Stimulated activated CD4-positive, alpha-beta T cell treated with anti-CD3 and anti-CD28 coated beads, Interleukin-15, amount 100 ng/mL, for 24 hours (primary cell): ENCODE measurements at places on chromosomes 2 and 18.

DNA sequence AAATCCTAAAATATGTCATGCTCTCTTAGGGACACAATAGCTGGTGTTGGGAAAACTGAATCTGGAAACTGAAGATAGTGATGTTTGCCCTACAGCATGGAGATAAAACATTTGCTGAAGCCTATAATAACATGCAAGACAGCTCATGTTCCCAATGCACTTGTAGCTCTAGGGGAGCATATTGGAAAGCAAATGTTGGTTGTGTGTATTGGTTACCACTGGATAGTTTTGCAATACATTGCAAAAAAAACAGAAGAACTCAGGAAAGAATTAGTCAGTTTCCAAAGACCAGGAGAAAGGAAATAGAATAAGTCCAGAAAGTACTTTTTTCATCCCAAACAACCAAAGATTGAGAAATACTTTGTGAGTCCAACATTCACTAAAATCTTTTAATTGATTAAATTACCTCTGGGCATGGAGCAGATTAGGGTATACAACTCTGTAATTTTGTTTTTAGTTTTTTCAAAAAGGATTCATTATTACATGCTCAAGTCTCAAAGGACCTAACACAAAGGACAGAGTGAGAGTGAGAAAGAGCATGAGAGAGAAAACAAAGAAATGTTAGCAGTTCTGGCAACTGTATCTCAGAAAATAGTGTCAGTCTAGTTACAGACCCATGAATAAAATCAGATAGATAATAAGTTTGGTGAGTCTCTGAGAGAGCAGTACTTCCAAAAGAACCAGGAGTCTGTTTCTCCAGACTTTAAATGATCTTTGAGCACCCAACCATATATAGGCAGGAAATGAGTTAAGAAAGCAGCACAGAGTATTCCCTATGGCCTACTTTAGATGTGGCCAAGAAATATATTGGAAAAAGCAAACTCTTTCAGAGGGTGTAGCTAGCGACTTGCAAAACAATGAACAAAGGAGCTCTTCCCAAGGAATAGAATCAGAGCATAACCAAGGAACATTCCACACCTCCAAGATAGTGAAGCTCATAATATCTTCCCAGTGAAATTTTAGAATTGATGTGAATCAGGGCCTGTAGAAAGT lies 36.6 kb upstream of the COL3A1 start:
- DNase-seq = no peak

DNA sequence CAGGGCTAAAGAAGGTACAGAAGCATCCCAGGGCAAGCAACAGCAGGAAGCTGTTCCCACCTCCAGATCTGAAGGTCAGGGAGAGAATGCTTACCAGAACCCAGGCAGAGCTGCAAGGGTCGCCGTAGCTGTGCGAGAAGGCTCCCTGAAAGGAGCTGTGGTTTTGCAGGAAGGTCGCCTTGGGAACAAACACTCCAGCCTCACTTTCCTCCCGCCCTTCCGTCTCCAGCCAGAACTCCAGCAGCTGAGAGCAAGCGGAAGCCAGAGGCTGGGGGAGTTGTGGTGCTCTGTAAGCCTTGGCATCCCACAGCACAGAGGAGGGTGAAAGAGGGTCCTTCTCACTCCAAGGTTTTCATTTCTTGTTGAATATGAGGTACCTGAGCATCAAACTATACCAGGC lies 18.3 kb upstream of the ICOS start:
- no peak for DNase-seq

- DNase-seq = peak; percentile 8
Measured at GRCh38 chr2:156565066-156565710, 129.0 kb downstream of the GPD2 start.

- no peak for DNase-seq
Measured at GRCh38 chr18:22856870-22857269, 76.3 kb upstream of the RBBP8 start.

GRCh38 chr18:22311301-22311700 lies 106.4 kb downstream of the CTAGE1 start:
- DNase-seq = no peak

DNA sequence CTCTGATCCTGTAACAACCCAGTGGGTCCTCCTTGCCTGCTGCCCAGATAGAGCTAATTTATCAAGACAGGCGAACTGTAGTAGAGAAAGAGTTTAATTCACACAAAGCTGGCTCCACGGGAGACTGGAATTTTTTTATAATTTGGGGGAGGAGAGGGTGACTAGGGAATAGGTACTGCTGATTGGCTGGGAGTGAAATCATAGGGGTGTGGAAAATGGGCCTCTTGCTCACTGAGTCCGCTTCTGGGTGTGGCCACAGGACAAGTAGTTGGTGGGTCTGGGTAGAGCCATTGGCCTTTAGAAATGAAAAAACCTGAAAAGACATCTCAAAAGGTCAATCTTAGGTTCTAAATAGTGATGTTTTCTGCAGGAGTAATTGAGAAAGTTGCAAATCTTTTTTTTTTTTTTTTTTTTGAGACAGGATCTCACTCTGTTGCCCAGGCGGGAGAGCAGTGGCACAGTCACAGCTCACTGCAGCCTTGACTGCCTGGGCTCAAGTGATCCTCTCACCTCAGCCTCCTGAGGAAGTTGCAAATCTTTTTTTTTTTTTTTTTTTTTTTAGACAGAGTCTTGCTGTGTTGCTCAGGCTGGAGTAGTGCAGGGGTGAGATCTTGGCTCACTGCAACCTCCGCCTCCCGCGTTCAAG lies 14.4 kb upstream of the UGGT1 start:
- DNase-seq = no peak

GRCh38 chr2:233563663-233564430 lies 2.7 kb downstream of the USP40 start:
- DNase-seq = no peak

- DNase-seq = no peak
Measured at GRCh38 chr2:217469203-217469810, 533.5 kb downstream of the TNS1 start.

DNA sequence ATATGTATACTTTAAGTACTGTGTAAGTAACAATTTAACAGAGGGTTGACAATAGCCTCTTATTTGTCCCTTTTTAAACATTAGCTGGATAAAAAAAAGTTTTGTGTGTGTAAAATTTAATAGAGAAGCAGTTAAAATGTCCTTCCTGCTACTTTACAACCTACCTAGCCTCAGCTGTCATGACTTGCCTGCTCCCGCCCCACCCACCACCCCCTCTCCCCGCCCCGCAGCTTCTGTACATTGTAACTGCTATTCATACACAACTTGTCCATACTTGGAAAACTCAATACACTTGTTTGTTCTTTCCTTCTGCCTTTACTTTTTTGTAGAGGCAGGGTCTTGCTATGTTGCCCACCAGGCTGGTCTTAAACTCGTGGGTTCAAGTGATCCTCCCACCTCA lies 19.5 kb downstream of the RELCH start:
- no peak for DNase-seq

DNA sequence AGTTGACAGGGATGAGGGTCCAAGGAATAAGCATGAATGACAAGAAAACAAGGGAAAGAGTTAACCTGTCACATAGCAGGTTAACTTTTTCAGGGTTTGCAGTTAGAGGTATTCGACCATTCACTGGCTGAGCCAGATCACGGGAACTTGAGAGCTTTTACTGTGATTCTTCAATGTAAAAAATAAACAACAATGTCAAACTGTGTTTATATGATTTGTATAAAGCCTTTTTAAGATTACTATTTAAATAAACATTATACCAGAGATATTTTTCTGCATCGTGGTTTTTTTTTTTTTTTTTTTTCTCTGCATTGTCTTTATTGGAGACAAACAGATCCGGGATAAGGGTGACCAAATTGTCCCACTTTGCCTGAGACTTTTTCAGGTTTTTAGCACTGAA lies 115.6 kb downstream of the NRP2 start:
- DNase-seq = no peak

DNA sequence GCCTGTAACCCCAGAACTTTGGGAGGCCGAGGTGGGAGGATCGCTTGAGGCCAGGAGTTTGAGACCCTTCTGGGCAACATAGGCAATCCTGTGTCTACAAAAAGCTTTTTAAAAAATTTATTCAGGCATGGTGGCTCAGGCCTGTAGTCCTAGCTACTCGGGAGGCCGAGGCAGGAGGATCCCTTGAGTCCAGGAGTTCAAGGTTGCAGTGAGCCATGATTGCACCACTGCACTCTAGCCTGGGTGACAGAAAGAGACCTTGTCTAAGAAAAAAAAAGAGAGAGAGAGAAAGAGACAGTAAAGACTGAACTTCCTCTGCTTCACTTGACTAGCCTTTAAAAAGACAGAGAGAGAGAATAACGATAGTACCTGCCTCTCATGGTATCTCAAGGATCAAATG lies 62.4 kb downstream of the INPP5D start:
- DNase-seq = no peak

DNA sequence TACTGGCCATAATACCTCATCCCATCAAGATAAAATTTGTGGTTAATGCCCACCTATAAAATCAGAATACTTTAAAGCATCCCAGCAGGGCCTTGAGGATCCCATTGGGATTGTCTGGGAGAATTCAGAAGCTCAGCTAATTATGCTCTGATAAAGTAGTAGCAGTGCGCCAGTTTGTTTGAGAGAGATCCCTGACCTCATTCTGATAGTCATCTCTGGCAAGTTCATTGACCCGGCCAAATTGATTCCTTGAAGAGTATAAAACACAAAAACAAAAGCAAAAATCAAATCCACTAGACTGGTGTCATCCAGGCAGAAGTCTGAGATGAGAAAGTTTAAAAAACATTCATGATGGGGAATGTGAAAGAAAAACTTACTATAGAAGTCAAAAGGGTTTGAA lies 14.1 kb downstream of the ABCG5 start:
- no peak for DNase-seq

GRCh38 chr18:37385846-37386778 lies 179.5 kb downstream of the CELF4 start:
- DNase-seq = no peak

- DNase-seq = peak; percentile 34
Measured at GRCh38 chr2:72931280-72931910, 14.1 kb downstream of the EMX1 start.

- no peak for DNase-seq
Measured at GRCh38 chr2:29053670-29054400, 20.5 kb downstream of the PCARE start.

- DNase-seq = no peak
Measured at GRCh38 chr18:62085756-62086155, 101.1 kb downstream of the PIGN start.

DNA sequence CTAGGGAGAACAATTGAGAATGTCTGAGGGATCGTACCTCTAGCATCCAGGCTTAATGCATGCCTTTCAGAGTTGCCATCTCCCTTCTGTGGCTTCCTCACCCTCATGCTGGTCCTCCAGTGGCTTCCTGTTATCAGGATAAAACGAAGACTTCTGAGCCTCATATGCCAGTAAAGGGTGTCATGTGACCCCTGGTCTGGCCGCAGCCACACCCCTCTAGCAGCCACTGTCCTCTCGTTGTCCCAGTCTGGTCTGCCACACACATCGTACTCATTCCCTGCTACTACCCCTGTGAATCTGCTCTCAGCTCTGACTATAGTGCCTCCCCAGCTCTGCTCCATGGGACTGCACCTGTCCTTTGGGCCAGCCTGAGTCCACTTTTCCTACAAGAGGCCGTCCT lies 62.6 kb upstream of the TMEM177 start:
- no peak for DNase-seq

DNA sequence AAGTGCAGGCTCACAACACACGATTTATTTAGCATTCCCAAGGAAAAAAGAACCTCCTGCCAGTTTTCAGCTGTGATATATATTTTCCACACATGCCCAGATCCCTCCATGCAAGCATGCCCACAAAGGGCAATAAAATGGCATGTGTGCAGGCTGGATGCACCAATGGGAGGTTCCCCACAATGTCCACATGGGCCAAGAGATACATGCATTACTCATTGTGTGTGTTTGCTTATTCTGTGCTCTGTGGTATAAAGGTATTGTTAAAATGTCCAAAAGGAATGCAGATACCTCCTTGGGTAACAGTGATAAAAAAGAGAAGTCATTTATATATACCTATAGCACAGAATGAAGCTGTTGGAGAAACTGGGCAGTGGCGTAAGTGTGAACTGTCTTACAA lies 207.4 kb downstream of the FHOD3 start:
- DNase-seq = no peak

DNA sequence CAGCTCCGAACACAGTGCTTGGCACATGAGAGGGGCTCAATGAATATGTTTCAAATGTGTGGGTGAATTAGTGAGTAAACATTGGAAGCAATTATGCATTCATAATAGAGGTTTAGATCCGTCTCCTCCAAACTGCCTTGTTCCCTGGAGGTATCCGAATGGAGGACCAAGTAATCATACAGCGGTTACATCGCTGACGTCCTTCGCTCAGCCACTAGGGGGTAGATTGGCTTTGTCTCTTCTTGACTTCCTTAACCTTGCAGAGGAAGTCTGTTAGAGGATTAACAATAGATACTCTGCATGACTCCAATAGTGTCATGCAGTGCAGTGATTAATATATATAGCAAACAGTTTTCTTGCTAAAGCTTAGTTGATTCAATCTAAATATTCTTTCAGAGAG lies 517.0 kb downstream of the PTPRM start:
- DNase-seq = peak; percentile 5

DNA sequence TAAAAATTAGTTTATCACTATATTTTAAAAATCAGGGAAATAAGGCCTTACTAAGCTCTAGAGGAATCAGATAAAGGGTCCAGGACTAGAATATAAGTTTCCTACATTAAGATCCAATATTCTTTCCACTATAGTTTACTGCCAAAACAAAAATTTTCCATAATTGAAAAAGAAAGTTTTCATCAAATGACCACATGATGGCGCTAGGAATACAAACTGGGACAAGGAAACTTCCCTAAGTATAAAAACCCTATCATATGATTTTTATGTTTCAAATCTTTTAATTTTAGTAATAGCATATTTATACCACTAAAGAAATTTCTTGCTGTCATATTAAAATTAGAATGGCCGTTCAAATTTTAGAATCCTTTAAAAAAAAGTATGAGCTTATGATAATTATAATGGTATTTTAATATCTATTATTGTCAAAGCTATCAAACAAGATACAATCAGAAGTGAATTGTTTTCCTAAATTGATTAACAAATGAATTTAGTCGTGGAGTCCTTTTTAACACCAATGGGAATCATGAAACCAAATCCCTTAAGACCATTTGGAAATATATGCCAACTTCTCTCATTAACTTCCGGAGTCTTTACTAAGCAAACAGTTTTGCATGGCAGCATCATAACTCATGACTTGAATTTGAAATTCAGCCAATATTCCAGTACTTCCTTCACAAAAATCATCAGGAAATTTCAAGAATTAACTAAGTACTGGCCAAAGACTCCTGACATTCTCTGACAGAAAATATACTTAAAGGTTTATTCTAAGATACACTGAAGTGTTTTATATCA lies 70.3 kb downstream of the SCN1A start:
- no peak for DNase-seq

GRCh38 chr2:130289780-130290179 lies 52.9 kb upstream of the IMP4 start:
- no peak for DNase-seq

- no peak for DNase-seq
Measured at GRCh38 chr2:205670292-205670691, 12.0 kb upstream of the NRP2 start.

- no peak for DNase-seq
Measured at GRCh38 chr2:12577091-12577490, 139.6 kb upstream of the TRIB2 start.
